ENCODE measurements at places on chromosomes 2 and 18. TPM values are rescaled to one million over a fixed set of nuclear protein-coding genes. Genes with fewer than 3 reads are reported as not detected.

The ZNF532 gene
- 174 TPM for total RNA-seq

The POTEI gene
- 1.2 TPM for total RNA-seq

The SIX3 gene
- 7.4 TPM for total RNA-seq

The MREG gene
- 4.6 TPM for total RNA-seq

The LYG1 gene
- total RNA-seq = 0.46 TPM

The VSNL1 gene
- 128 TPM for total RNA-seq

The PLB1 gene
- 10.6 TPM for total RNA-seq

The CELF4 gene
- 150 TPM for total RNA-seq

The OSR1 gene
- 2.5 TPM for total RNA-seq

The NEU2 gene
- total RNA-seq = not detected

The MEP1B gene
- 0.23 TPM for total RNA-seq

The SERPINB4 gene
- total RNA-seq = not detected

The TRIM43 gene
- not detected for total RNA-seq

The ANKRD29 gene
- total RNA-seq = 11.3 TPM

The DSG3 gene
- not detected for total RNA-seq

The DTNA gene
- 101 TPM for total RNA-seq

The SRD5A2 gene
- total RNA-seq = 0.23 TPM

The PARD3B gene
- total RNA-seq = 16.8 TPM

The ABCG8 gene
- total RNA-seq = 1.2 TPM

The GPR45 gene
- total RNA-seq = 1.8 TPM

The CXXC1 gene
- 46.1 TPM for total RNA-seq

The GPR75 gene
- 29.5 TPM for total RNA-seq

The CCDC150 gene
- total RNA-seq = 9.2 TPM

The CYP27A1 gene
- 5.8 TPM for total RNA-seq

The HOXD8 gene
- total RNA-seq = not detected

The PROKR1 gene
- total RNA-seq = 1.8 TPM

The NDUFB3 gene
- total RNA-seq = 57.7 TPM

The EVX2 gene
- total RNA-seq = not detected

The LINC00305 gene
- total RNA-seq = not detected

The CHN1 gene
- 99.7 TPM for total RNA-seq

The ESPNL gene
- 0.23 TPM for total RNA-seq

The LCT gene
- total RNA-seq = not detected

The ITGA4 gene
- total RNA-seq = 5.3 TPM

The LIPG gene
- 6.9 TPM for total RNA-seq

The ALK gene
- total RNA-seq = 21.0 TPM

The GPR35 gene
- 0.46 TPM for total RNA-seq

The DNAJC5G gene
- 0.23 TPM for total RNA-seq

The KCNG2 gene
- 0.69 TPM for total RNA-seq

The MAB21L4 gene
- not detected for total RNA-seq

The B4GALT6 gene
- total RNA-seq = 29.5 TPM

The HYCC2 gene
- 62.3 TPM for total RNA-seq

The GREB1 gene
- 15.0 TPM for total RNA-seq

The NTSR2 gene
- 4.2 TPM for total RNA-seq

The SERPINB3 gene
- total RNA-seq = not detected

The SCYGR4 gene
- not detected for total RNA-seq

The UGT1A6 gene
- total RNA-seq = not detected

The GNLY gene
- not detected for total RNA-seq

The TGFA gene
- 18.2 TPM for total RNA-seq

The CRYGC gene
- total RNA-seq = not detected

The CFAP210 gene
- 6.0 TPM for total RNA-seq
